Activated T-cell treated with anti-CD3 and anti-CD28 coated beads for 48 hours (primary cell): ENCODE measurements at places on chromosomes 2 and 18.
A peak's percentile ranks its signal among the peaks of the same experiment; 100 is the strongest.

- DNase-seq = no peak
Observed at GRCh38 chr2:163453920-163454319, 281.9 kb downstream of the FIGN start.

DNA sequence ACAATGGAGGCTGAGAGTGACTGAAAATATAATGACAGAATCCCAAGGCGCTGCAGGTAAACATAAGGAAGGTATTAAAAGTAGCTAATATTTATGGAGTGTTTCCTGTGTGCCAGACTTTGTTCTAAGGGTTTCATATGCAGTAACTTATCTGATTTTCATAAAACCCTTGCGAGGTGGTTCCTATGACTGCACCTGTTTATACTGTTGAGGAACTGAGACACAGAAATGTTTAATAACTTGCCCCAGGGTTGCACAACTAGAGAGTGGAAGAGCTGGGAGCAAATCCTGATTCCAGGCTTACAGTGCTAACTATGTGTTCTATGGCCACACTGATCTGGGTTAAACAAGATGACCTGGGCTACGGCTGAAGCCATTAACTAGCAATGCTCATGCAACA is 2.4 kb downstream of the SP110 start:
- no peak for DNase-seq

DNA sequence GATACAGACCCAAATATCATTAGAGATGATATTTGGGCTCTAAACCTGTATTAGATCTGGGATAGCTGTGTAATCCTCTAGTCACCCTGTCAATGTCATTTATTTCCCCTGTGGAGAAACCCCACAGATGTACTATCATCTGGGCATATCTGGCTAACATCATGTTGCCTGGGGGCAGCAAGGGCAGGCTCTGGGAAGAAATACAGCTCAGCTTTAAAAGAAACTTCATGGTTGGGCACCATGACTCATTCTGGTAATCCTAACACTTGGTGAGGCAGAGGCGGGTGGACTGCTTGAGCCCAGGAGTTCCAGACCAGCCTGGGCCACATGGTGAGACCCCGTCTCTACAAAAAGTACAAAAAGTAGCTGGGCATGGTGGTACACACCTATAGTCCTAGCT is 282.5 kb downstream of the SLC8A1 start:
- no peak for DNase-seq

GRCh38 chr18:77133051-77133834 is 660 bp upstream of the MBP start:
- DNase-seq = no peak

GRCh38 chr2:42385225-42385624 is 24.2 kb upstream of the COX7A2L start:
- DNase-seq = no peak

- DNase-seq = no peak
Observed at GRCh38 chr2:240131941-240132650, 4.0 kb downstream of the COPS9 start.

DNA sequence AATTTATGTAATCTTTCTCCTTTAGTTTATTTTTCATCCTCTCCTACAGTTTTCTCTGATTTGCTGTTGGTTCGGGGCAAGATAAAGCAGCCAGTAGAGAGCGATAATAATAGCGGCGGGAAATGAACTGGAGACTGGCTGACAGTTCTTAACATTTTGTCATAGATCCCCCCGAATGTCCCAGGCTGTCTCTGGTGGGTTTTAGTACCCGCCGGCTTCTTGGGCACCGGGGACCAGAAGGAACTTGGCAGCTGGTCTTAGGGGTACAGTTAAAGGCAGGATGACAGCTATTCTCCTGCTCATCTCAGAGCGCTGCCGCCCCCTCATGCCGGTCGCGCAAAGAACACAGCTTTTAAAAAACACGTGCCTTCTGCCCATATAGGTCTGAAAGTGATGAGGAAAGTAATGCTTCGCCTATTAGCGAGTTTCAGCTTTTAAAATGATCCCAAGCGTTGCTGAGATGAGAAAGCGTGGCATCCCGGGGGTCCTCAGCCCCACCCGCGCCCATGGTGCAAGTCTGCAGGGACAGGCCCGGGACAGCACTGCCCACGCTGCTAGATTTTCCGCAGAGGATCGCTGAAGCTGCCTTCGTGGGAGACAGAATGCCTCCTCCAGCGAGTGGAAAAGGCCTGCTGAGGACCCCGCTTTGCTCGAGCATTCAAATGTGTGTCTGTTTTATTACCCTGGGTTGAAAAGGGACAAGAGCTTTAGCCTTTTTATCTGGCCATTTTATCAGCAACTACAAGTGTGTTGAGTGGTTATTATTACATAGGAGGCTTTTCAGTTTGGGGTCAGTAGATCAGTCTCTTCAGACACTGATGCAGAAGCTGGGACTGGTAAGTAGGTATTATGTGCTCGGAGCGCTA is 3.8 kb downstream of the ONECUT2 start:
- no peak for DNase-seq

DNA sequence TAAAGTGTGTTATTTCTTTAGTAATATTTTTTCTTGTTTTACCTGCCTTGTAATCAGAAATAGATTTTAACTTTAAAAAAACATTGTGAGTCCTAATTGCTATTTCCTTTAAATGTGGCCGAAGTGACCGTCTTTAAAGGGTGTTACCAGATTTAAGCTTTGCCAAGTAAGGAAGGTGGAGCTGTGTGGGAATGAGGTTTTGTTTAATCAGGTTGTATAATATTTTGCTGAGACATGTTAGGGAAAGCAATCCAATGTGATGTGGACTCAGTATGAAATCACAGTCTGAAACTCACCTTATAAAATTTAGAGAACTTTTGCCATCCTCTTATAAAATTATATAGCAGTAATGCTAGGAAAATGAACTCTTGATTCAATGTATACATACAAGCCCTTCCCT is 32.9 kb upstream of the ITPRID2 start:
- DNase-seq = no peak

- DNase-seq = no peak
Observed at GRCh38 chr2:133732982-133733900, 165.0 kb upstream of the NCKAP5 start.

DNA sequence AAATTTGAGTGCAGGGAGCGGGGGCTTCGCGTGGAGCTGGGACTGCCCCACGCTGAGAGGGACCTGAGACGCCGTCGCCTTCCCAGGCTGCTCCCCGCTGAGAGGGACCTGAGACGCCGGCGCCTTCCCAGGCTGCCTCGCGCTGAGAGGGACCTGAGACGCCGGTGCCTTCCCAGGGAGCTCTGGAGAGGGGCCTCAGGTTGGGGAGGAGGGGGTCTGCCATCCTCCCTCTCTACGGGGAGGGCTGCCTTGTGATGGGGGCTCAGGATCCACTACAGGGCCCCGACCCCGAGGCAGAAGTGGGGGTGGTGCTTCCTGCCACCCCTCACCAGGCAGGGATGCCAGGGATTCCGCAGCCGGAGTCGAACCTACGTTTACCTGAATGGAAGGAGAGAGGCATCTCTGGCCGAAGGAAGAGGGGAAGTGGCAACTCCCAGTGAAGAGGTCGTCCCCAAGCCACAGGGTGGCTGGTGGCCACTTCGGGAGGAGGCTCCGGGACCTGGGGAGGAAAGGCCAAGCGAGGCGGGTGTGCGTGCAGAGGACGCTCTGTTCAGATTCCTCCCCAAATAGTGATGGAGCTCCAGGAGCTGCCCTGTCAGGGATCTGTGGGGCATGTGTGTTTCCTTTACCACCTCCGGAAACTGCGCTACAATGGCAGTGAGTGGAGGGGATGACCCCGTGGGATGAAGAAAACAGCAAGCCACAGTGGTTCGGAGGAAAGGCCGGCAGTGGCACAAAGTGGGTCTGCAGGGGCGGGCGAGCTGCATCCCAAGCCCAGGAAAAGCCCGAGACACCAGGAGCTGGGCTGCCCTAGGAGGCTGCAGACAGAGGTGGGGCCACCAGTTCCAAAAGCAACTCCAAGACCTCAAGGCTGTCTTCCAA is 108.2 kb upstream of the CTDP1 start:
- DNase-seq = no peak

DNA sequence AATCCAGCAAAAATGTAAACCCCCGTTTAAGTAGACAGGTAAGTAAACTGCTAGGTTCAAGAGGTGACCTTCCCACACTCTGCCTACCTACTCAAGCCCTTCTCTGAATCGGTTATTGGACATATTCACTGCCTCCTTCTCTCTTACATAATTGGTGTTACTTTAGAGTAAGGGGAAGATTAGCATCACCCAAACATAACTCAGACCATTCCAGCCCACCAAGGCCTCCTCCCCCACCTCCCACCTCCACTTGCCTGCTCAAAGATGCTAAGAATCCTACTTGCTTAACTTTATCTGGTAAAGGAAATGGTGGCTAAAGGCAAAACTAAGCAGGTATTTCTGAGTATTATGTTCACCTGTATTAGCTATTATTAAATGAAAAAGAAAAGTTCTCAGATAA is 55.0 kb upstream of the DTNA start:
- DNase-seq = no peak

- DNase-seq = no peak
Observed at GRCh38 chr2:176746411-176746810, 466.2 kb upstream of the HNRNPA3 start.

DNA sequence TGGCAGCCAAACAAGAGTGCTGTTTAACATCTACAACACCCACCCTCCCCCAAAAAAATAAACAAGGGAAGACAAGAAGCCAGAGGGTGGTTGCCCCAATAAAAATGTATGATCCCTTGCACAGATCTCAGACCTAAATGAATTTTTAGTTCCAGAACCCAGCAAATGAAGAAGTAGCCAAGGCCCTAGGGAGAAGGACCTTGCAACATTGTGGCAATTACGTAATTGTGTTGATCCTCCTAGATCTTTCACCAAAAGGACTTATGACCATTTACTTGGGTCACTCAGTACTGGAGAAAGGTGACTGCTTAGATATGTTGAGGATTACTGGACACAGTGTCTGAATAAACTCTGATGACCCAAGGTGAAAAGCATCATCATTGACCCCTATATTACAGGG is 1393.8 kb downstream of the LRP1B start:
- DNase-seq = no peak

DNA sequence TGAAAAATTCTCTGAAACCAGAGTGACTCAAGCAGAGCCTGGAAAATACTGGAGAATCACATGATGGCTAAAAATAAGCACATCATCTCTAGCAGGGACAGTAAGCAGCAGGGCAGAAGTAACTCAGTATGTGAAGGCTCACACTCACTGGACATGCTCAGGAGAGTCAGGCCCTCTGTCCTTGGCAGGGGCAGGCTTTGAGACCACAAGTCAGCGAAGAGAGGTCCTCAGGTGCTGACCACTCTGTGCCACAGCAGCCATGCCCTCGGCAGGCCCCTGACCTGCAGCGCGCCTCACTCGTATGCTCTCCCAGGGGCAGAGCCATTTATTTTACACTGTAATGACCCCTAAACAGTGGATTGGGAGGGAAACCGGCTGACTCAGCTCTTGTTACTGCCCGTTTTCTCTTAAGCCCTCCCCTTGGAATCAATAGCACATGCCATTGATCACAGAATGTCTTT is 76.8 kb downstream of the MAPRE2 start:
- DNase-seq = no peak

- no peak for DNase-seq
Observed at GRCh38 chr2:71884303-71885042, 263.2 kb downstream of the CYP26B1 start.

DNA sequence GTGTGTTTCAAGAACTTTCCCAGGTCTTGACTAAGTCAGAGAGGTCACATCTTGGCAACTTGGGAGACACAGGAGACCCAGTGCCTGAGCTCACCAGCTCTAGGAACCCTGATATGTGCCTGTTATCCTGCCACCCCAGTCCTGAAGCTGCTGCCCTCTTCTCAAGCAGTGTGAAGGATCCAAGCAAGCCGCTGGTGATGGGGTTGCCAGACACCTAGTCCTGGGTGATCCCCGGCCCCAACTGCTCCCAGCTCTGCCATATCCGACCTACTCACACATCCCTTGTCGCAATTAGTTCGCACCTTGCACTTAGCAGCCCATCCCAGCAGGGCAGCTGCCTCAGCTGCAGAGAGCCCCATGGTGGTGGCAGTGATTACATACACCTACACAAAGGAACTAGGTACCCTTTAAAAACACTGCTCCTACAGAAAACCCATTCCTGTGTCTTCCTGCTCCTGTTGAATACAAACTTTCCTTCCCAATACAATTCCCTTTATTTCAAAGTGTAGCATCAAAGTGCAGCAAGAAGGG is 247.2 kb upstream of the RAB12 start:
- DNase-seq = no peak

DNA sequence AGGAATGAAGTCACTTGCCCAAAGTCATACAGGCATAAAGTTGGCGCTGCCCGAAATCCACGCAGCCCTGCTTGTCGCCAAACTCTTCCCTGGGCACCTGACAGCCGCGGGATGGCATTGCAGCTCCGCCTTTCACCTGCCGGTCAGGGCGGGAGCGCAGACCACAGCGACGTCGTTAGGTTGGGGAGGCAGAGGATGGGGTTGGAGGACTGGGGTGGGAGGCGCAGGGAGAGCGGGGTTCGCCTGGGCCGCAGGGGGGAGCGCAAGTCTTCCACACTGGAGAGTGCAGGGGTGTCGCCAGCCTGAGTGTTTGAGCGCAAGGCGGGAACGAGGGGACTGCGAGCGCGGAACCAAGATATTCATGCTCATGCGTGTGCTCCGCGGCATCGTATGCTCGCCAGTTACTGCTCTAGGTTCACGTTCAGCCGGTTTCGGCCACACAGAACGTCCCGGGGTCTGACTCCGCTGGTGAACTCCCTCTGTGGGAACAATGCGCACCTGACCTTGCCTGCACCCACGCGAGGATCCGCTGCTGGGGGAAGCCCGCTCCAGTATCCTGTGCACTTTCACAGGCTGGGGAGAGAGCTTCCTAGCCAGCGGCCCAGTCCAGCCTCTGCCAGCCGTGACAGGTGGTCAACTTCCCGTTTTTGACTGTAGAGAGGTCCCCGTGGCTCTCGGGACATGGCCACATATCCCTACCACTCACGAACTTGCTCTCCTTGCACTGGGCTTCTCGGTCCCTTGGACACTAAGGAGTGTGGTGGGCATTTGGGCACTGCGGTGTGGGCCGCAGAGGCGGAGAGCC is 767 bp upstream of the NPPC start:
- peak; percentile 25 for DNase-seq

- no peak for DNase-seq
Observed at GRCh38 chr18:4639628-4640310, 184.7 kb upstream of the DLGAP1 start.

- no peak for DNase-seq
Observed at GRCh38 chr2:26654061-26654340, 12.8 kb upstream of the CIB4 start.

DNA sequence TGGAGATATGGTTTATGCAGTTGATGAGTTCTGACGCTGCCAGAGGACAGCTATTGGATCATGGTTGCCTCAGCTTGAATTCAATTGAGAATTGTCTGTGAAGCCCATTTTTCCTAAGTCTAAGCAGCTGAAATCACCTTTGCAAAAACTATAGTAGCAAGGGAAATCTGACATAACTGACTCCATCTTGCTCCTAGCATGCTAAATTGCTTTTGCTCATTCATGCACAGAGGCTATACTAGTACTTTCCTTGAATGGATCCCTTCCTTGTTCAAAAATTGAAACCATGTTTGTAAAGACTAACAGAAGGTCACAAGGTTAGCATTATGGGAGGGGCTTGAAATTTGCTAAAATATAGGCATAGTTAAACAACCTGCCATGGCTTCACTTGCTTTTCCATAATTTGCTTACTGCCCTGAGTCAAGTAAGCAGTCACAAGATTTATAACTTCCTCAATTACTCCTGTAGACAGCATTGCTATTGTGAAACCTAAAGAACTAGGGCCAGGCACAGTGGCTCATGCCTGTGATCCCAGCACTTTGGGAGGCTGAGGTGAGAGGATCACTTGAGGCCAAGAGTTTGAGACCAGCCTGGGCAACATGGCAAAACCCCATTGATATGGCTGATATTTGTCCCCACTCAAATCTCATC is 41.2 kb downstream of the CHRNA1 start:
- no peak for DNase-seq

- no peak for DNase-seq
Observed at GRCh38 chr2:188798159-188798558, 176.0 kb upstream of the COL3A1 start.
